ENCODE measurements at places on chromosomes 2 and 18. TPM values are rescaled to one million over a fixed set of nuclear protein-coding genes. Genes with fewer than 3 reads are reported as not detected.

Gene SNRNP200
- total RNA-seq = 32.6 TPM

Gene ESPNL
- total RNA-seq = not detected

Gene IL37
- not detected for total RNA-seq

Gene CPLX4
- not detected for total RNA-seq

Gene PTH2R
- 0.13 TPM for total RNA-seq

Gene DPYSL5
- total RNA-seq = not detected

Gene CD207
- not detected for total RNA-seq

Gene FZD7
- 1.8 TPM for total RNA-seq

Gene CCDC102B
- 1.6 TPM for total RNA-seq

Gene ANKRD62
- 0.13 TPM for total RNA-seq

Gene LRRC30
- total RNA-seq = not detected

GRCh38 chr2:66431846-66432587 lies 2.9 kb upstream of the MEIS1 start:
- DNase-seq = no peak

DNA sequence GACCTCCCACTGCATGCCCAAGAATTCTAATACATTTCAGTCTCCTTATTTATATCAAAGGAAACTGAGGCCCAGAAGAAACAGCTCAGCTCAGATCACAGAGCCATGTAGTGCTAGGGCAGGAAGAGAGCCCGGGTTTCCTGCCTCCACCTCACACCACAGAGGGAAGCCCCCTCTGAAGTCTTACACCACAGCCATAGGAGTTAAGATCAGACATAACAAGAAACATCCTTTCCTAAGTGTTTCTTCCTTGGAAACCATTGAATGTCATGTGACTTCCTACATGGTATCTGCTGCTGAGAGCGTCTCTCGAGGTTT lies 102.1 kb downstream of the MTCL1 start:
- DNase-seq = no peak

DNA sequence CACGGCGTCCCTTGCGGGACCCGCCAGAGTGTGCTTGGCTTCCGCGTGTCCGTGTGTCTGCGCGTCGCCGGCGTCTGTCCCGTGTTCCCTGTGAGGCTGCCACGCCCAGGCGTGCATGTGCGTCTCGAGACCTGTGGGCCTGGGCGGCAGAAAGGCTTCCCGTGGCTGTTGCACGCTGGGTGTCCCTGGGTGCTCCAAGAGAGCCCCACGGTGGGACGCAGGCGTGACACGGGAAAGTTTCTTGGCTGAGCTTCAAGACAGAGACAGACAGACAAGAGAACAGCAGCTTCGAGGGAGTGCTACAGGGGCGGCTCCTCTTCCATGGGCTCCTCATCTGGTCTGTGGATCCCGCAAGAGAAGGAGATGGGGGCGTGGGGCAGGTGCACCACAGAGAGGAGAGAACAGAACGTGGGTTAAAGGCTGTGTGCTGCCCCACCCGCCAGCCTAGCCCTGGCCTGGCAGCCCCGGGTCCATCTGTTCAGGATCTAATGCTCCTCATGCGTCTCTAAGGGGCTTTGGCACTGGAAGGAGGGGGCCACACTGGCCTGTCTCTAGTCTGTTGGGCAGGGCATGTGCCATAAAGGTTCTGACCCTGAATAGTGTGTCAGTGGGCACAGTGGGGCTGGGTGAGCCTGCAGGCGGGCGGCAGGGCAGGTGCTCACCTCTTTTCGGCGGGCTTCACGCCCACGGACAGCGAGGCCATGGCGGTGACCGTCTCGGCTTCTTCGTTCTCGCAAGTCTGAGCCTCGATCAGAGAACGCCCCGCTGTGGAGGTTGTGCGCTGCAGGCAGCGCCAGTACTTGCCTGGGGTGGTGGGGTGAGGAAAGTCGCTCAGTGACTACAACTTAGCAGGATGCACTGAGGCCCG lies 205.1 kb downstream of the TWIST2 start:
- no peak for DNase-seq

GRCh38 chr18:48540251-48541025 lies 1.6 kb downstream of the CTIF start:
- DNase-seq = peak; percentile 36

- DNase-seq = no peak
Measured at GRCh38 chr2:144730711-144731110, 210.8 kb upstream of the ZEB2 start.

DNA sequence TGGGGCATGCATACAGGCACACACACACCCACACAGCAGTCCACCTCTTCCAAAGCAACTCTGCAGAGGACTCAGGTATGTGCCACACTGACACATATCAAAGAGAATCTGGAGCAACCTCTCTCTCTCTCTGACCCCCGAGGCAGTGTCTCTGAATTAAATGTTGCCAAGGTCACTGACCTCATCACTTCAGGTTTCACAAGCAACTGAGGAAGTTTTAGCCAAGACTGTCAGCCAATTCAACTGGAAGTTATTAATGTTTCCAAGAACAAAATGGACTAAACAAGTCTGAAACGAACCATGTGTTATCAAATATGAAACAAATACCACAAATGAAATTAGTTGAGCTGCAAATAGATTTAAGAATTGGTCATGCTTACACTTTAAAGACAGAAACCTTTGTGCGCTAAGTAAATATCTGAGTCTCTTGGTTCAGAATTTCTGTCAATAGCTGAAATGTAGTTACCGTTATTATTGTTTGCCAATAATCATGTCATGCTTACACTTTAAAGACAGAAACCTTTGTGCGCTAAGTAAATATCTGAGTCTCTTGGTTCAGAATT lies 86.1 kb downstream of the SLC25A12 start:
- peak; percentile 67 for DNase-seq

- DNase-seq = peak; percentile 33
Measured at GRCh38 chr2:108182489-108182888, 57.3 kb upstream of the SULT1C3 start.

- DNase-seq = no peak
Measured at GRCh38 chr2:167049659-167050058, 161.4 kb downstream of the XIRP2 start.

DNA sequence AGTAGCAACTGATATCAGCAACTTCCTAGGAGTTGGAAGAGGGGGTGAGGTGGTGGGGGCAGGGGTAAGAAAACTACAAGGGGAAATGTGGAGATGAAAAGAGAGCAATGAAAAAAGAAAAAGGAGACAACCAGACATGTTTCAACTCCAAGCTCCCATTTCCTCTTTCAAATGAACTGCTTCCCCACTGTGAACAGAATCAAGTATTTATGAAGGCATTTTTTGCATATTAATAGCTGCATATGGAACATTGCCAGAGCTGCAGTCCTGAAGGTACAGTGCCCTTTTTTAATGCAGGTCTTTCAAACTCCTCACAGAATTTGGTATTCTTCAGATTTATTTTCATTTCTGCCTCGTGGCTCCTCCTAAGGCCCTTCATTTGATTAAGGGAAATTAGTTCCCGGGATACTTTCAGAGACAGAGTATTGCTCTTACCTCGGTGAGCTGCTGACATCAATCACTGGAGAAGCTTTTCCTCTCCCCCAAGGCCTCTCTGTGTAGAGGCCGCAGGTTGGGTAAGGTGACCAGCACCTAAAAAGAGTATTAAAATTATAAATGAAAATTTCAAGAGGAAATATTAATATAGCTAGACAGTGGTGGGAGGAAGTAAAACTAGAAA lies 68.4 kb downstream of the KIAA2012 start:
- DNase-seq = no peak

DNA sequence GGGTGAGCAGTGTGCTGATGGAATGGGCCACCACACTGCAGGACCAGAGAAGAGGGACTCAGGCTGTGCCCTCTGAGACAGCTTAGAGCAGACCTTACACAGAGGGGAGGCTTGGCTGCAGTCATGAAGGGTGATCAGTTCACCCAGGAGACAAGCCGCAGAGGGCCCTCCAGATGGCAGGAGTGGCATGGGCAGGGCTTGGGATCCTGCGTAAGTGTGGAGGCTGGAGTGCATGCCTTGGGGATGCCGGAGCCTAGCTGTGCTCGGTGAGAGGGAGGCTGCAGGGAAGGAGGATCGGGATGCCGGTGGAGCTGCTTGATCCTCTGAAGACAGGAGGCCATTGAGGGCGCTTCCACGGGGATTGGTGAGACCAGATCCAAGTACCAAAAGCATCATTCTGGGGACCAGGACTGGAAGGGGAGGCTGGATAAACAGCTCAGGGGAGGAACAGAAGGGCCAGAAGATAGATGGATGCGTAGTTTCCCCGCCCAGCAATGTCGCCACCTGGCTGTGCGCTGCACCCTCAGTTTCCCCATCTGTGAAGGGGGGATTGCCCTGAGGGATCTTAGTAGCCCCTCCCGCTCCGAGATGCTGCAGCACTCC lies 163.4 kb downstream of the INHBB start:
- DNase-seq = no peak

DNA sequence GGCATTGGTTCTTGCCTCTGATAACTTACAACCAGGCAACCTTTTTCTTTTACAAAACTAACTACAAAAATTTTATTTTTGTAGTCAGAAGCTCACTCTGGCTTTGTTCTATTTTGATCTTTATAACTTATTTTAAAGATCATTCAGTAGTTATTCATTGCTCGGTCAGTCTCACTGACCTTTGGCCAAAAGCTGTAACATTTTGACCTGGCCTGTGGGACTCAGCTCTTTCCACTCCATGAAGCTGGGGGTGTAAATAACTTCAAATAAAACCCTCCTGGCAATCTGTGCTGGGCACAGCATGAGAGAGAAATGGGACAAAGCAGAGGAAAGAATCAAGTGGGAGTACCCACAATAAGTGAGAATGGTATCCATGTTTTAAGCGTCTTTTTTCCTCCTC lies 380.7 kb downstream of the SETBP1 start:
- no peak for DNase-seq

DNA sequence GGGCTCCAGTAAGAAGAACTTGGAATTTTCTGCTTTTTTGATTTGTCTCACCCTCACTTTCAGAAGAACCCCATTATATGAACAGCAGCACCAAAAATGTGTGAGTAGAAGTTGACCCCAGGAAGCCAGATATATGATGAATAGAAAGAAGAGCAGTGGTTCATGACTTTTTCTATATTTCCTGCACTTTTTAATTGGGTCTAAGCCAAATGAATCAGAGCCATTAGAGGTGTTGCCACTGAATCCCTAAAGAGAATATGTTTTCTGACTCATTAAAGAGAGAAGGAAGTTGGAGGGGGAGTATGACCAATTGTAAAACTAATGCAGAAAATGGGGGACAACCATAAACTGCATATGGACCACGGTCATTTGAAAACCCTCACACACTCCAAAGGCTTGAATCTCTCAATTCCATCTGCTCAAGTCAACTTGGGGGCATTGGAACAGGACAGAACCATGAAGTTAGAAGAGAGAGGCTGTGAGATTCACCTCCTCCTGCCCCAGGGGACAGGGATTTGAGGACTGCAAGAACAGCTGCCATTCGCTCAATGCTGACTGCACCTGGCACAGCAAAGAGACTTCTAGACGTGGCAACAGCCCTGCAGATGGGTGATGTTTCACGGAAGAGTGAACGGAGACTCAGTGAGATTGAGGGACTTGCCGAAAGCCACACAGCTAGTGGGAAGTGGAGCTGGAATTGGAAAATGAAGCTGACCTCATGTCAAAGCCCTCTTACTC lies 3.0 kb downstream of the DAPL1 start:
- DNase-seq = peak; percentile 88

DNA sequence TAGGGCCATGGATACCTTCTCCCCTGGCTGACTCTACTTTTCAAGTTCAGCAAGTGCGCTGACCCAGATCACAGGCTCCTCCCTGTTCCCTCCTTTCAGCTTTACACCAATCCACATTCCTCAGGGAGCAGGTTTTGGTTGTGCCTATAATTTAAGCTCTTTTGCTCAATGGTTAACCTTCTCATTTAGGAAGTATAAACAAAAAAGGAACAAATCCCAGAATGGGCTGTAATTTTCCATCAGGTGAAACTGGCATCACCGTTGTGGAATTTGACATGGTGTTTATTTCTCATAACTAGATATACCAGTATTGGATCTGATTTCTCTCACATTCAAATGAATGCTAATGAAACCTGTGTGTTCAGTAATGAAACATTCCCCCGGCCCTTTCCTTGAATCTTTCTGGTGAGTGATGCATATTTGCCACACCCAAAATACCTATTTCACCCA lies 13.6 kb downstream of the STRN start:
- DNase-seq = peak; percentile 88

GRCh38 chr2:164734196-164734595 lies 107.4 kb downstream of the COBLL1 start:
- DNase-seq = no peak

DNA sequence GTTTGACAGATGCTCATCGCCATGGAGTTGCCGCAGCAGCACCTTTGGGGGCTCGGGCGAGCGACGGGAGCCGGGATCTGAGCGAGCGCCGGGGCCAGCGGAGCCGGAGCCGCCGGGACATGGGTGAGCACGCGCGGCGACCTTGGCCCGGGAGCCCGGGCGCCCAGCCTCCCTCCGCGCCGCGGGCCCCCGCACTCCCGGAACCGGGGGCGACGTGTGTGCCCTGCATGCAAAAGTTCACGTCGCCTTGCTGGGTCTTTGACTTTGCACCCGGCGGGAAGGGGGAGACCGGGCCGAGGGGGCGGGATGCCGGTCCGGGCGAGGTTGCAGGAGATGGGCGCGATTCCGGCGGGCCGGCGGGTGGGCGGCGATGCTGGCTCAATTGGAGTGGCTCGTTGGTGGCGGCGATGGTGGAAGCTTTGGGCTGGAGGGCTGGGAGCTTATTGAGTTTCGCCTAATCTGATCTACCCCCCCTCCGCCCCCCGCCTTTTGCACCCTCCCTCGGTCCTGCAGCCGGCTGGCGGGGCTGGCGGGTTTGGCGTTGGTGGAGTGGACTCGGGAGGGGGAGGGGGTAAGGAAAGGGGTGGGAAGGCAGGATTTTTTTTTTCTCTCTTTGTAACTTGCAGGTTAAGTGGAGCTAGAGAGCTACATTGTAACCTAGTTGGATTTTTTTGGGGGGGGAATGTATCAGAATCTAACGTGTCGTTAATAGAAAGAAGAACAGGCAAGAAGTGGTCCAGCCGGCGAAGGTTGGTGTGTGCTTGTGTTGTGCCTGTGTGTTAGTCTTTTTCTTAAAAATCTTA lies at the start of gene SETBP1:
Gene SETBP1, plus strand, starts transcription at position 616 of the 803 bp plus-strand sequence. CDS start 20,459 bp downstream, outside the sequence.
- peak; percentile 71 for DNase-seq

GRCh38 chr2:15745907-15746702 lies 154.4 kb downstream of the DDX1 start:
- DNase-seq = no peak

- peak; percentile 35 for DNase-seq
Measured at GRCh38 chr18:12011957-12012549, 30.7 kb downstream of the IMPA2 start.

Data from bronchial epithelial cell (primary cell).